ENCODE measurements at places on chromosomes 5 and 9.

- DNase-seq = no peak
Measured at GRCh38 chr5:82419559-82420332, 141.6 kb upstream of the RPS23 start.

DNA sequence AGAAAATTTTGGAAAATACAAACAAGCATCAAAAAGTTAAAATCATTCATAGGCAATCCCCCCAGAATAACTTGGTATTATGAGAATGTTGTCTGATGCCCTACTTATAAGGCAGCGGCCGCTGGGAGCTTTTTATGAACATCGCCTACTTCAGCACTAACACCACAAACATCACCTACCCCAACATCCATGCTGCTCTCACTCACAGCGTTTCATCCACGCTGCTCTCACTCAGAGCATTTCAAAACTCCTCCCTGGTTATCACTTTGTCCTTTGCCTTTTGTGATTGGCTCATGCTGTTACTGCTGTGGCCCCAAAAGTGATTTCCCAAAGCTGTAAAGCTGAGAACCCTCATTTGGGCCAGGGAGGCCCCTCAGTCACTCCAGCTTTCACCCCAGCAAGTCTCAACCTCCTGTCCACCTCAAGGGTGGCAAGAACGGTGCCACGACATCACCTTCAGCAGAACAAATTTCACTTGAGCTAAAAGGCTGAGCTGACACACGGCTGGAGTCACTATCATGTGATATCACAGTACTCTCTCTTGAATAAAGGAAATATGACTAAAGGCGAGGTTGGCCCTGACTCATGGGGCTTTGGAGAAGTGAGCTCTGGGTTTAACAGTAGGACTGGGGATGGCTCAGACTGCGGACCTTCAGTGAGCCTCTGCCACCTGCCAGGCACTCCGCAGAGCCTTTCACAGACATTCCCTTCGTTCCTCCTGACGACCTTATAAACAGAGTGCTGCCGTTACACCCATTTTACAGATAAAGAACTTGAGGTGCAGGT is 25.2 kb downstream of the SHC3 start:
- no peak for DNase-seq

- DNase-seq = no peak
Measured at GRCh38 chr5:88203981-88204750, 64.5 kb downstream of the TMEM161B start.

GRCh38 chr5:35884773-35885172 is 28.1 kb downstream of the IL7R start:
- DNase-seq = no peak

GRCh38 chr9:26369093-26369492 is 523.5 kb downstream of the CAAP1 start:
- DNase-seq = no peak

DNA sequence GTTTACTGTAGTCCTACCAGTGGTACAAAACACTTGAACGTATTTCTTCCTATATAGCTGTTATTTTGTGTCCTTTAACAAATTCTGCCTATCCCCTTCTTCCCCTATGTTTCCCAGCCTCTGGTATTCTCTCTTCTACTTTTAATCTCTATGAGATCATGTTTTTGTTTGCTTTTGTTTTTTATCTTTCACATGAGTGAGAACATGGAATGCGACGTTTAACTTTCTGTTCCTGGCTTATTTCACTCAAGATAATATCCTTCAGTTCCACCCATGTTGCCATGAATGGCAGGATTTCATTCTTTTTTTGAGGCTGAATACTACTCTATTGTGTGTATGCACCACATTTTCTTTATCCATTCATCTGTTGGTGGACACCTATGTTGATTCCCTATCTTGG is 634.4 kb upstream of the WWC1 start:
- DNase-seq = no peak

DNA sequence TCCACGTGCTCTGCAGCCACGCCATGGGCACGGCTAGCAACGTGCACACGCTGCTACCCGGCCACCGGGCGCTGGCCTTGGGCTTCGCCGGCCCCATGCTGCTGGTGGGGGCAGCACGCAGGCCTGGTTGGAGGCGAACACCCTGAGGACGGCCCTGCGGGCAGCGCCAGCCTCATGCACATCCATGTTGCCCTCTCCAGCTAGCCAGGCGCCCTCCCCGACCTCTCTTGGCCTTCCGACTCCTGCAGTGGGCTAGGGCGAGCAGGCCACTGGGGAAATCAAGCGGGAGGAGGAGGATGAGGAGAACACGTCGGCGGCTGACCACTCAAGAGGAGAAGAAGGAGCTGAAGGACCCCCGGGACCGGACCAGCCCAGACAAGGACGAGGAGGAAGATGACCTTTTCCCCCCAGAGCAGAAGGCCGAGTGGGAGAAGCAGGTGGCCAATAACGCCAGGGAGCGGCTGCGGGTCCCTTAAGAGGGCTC is 73.3 kb downstream of the INSL6 start:
- DNase-seq = no peak

DNA sequence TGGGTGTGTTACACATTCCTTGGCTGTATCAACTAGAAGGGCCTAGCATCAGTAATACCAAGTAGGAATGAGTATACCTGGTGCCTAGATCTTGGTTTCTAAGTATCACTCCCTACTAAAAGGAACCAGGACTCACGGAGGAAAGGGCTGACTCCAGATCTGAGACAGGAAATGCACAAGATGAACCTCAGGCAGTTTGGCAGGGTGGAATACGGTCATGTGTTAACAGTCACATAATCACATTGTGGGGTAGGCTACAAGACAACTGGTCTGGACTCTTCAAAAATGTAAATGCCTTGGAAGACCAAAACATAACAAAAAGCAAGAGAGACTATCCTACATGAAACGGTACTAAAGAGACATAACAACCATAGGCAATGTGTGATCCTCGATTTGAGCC is 158.8 kb downstream of the CRB2 start:
- DNase-seq = no peak

DNA sequence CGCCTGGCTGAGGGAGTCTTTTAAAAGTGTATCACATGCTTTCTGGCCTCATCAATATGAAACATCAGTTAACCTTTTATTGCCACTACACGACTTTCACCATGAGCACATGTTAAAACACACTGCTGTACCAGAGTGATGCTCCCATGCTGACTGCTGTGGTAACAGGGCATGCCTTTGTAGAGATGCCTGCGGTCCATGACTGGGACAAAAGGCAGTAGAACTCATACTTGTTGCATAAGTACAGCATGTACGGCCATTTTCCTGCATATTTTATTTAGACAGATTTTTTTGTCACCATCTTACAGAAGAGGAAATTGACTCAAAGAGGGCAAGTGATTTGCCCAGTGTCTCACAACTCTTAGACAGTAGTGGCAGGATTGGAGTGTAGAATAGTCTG is 105.7 kb upstream of the ADAMTSL1 start:
- DNase-seq = no peak

- DNase-seq = no peak
Measured at GRCh38 chr5:39200081-39200480, 19.3 kb downstream of the FYB1 start.

DNA sequence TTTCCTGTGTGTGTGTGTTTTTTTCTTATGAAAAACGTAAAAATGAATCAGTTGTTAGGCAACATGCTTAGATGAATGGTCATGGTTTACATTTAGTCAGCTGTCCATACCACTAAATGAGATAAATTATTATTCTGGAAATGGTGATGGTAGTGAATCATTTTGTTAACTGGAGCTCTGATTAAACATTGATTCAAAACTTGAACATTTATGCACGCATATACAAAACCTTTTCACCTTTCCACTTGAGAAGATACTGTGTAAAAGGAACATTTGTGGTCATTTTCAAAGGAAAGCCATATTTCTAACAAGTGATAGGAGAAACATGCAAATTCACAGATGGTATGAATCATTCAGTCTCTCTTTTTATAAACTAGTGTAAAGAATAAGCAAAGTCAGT is 162.0 kb downstream of the SLC25A46 start:
- no peak for DNase-seq

DNA sequence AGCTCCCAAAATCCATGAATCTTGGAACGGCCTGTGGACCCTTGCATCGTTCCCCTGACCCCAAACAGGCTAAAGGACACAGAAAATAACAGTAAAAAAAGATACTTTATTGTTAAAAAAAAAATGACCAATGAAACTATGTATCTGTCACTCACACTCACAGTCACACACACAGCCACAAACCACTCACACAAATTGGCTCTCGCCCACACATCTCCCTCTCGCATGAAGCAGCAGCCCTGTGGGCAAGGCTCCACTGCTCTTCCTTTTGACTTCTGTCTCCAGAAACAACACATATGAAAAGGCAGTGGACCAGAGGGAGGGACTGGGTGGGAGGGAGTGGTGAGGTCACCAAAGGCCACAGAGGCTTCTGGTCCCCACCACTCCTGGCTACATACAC is 56.6 kb downstream of the SLC36A1 start:
- no peak for DNase-seq

DNA sequence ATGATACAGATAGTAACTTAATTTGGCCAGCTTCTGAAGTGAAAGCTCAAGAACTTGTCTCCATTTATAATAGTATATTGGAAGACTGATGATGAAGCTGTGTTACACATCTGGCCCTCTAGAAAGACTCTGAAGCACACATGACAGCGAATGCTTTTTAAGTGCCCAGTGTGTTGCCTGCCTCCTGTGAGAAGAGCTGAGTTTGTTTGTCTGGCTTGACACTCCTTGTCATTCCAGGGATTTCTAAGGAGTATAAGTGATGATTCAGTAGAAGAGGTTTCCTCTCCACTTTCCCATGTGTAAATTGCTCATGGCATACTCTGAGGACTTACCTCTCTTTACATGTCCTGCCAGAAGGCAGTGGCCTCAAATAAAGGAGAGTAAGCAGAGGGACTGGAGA is 30.4 kb upstream of the LRRTM2 start:
- no peak for DNase-seq

- no peak for DNase-seq
Measured at GRCh38 chr9:107389617-107390071, 99.9 kb downstream of the KLF4 start.

- DNase-seq = no peak
Measured at GRCh38 chr9:135960411-135961276, 529 bp downstream of the UBAC1 start.

- no peak for DNase-seq
Measured at GRCh38 chr5:99000876-99001275, 72.1 kb upstream of the CHD1 start.

GRCh38 chr5:116439905-116440304 is 134.7 kb downstream of the SEMA6A start:
- no peak for DNase-seq

- DNase-seq = no peak
Measured at GRCh38 chr9:127210851-127211730, 53.5 kb upstream of the GARNL3 start.

DNA sequence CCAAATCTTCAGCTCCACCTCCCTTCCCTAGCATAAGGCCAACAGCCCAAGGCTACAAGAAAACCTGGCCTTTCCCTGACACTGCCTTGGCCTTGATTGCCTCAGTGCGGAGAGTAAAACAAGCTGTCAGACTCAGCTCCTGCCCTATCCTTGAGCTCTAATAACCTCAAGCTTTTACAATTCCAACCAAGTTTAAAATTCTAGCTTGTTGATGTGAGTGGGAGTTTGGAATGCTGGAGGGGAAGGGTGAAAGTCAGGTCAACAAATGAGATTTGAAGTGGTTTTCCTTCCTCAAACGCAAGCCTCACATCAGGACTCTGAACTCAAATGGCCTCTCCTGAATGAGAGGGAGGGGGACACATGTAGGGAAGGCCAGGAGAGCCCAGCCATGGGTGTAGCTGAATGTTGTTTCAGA is 197.0 kb upstream of the VLDLR start:
- DNase-seq = no peak

- DNase-seq = no peak
Measured at GRCh38 chr9:106417685-106418084, 445.3 kb upstream of the ZNF462 start.

GRCh38 chr9:112097712-112098688 is 77.1 kb downstream of the SUSD1 start:
- peak; percentile 21 for DNase-seq

DNA sequence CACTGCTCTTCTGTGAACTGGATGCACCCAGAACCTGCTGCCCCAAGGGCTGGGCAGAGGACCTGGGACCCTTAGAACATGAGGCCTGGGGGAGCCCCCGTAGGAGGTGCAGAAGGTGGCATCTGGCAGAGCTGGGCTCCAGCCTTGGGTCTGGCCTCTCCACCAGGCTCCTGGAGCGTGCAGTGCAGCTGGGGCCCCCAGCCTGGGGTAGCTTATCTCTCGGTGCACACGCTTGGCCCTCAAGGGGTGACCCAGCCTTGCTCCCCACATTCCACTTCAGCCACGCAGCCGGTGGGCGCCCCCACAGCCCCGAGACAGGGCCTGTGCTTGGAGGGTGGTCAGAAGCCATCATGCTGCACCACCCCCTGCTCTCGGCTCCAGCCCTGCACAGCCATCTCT is 5.6 kb upstream of the NR5A1 start:
- no peak for DNase-seq

- no peak for DNase-seq
Measured at GRCh38 chr9:136837146-136837855, 5.0 kb upstream of the AJM1 start.

All from NCI-H1930 (cell line).